ENCODE measurements at places on chromosomes 7 and 10.

DNA sequence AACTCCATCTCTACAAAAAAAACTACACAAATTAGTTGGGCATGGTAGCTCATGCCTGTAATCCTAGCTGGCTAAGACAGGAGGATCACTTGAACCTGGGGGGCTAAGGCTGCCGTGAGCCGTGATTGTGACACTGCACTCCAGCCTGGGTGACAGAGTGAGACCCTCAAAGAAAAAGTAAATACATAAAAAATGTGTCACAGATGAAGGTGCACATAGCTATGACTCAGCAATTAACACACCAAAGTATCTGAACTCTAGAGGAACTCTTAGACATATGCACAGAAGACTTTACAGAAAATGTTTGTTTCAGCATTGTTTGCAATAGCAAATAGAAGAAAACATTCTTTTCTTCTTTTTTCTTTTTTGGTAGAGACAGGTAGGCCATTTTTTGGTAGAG is 8.3 kb downstream of the C10orf62 start:
- no peak for DNase-seq

- DNase-seq: no peak
These were observed 33.0 kb downstream of the PSAP start for GRCh38 chr10:71817831-71818655.

GRCh38 chr7:22452960-22453558 is 46.9 kb downstream of the STEAP1B start:
- peak; percentile 68 for DNase-seq

DNA sequence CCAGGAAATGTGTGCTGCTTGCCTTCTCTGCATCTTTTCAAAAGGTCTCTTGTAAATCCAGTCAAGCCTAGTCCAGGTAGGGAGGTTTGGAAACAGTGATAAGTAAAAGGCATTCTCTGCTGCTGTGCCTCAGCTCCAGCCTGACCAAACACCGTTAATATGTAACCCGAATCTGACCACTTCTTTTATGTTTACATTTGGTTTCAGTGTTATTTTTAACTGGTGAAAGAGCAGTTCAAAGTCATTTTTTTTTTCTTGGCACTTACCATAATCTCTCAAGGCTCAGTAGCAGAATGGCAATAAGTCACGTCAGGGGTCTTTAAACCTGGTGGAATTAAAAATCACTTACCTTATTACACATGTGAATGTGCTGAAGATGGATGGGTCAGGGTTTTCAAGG is 216.8 kb downstream of the PTEN start:
- DNase-seq: peak; percentile 44

DNA sequence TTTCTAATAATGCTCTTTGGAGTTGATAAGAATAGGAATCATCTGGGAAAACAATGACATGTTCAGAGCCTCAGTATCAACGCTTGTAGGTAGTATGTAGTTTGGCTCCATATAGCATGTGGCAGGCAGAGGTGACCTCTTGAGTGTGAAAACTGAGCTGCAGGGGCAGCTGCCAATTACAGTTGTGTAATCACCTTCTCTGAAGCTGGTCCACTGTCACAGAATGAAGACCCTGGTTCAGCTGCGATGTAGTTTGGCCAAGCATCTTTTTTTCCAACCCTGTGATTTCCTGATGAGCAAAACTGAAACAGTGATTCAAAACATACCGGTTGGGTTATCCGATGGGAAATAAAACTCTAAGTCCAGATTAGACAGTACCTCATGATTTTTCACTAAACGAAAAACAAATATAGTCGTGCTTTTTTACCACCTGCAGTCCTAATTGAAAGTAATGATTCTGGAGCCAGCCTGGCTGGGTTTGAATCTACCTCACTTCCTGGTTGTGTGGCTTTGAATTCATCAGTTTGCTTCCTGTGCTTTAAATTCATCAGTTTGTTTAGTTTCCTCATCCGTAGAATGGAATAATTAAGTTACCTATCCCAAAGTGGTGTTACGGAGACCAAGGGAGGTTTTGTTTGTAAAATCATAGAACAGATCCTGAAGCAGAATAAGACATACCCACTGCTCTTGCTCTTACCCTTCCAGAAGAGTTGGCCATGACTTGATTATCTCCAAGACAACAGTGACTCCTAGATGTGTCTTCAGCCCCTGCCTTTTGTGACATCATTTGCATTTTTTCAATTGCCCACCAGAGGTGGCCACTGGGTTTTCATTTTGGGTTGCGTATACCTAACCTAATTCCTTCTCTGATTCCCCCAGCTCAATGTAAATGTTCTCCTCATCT is 87.4 kb downstream of the CELF2 start:
- DNase-seq: no peak

DNA sequence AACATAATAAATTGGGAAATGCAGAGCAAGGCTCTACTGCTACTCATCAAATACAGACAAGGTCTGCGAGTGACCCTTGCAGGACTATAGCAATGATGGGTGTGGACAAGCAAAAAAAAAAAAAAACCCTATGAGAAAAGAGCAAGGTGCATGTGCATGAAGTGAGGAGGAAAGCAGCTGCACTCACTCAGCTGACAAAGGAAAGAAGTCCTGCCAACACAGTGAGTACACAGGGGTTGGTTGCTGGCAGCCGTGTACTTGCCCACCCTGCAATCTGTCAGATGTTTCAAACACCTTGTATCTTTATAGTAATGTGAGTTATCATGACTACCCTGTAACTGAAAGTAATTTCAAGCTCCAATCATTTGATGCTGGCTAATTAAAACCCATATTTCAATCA is 20.5 kb downstream of the CHCHD3 start:
- no peak for DNase-seq

GRCh38 chr7:140031364-140031763 is 31.4 kb downstream of the PARP12 start:
- DNase-seq: no peak

DNA sequence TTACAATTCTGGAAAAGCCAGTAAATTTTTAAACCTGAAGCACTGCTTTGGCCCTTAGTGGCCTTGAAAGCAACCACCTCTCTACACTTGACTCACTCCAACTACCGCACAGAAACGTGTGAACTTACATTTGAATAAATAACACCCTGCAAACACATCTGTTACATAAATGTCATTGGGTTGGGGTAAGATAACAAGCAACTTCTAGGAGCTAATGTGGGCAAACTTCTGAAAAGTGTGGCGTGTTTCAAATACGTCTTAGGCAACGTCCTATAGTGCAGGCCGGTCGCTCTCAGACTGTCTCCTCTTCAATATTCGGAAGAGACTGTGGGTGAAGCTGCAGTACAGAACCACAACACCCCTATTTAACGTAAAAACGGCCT is 474 bp downstream of the ORC5 start:
- peak; percentile 27 for DNase-seq

DNA sequence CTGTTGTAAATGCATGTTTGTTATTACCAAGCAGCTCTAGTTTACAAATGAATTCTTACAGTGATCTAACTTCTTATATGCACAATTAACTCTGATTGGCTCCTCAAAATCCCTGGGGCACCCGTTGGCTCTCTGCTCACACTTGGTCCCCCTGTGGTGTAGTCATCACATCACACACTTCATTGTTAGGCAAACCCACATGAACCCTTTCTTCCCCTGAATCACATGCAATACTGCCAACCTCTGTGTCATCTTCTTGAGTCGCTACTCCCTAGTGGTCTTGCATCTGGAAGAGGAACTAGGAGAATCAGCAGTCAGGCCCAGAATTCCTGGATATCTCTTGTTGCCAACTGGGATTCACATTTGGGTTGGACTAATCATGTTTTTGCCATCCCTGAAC is 73.1 kb downstream of the CD36 start:
- no peak for DNase-seq

DNA sequence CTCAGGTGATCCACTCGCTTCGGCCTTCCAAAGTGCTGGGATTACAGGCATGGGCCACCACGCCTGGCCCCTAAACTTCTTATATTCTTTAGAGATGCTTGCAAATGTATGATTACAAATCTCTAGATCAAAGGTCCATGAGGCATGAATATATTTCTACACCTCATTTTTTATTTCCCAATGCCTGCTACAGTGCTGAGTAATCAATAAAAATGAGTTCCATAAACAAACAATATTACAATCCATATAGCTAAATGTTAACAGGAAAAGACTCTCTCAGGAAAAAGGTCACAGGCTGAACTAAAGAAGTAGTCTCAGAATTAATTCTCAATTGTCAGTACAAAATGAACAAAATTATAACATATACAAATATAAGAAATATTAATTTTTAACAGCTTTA is 90.8 kb downstream of the LMBR1 start:
- no peak for DNase-seq

- DNase-seq: no peak
These were observed 92.9 kb downstream of the PLXDC2 start for GRCh38 chr10:19908991-19909696.

DNA sequence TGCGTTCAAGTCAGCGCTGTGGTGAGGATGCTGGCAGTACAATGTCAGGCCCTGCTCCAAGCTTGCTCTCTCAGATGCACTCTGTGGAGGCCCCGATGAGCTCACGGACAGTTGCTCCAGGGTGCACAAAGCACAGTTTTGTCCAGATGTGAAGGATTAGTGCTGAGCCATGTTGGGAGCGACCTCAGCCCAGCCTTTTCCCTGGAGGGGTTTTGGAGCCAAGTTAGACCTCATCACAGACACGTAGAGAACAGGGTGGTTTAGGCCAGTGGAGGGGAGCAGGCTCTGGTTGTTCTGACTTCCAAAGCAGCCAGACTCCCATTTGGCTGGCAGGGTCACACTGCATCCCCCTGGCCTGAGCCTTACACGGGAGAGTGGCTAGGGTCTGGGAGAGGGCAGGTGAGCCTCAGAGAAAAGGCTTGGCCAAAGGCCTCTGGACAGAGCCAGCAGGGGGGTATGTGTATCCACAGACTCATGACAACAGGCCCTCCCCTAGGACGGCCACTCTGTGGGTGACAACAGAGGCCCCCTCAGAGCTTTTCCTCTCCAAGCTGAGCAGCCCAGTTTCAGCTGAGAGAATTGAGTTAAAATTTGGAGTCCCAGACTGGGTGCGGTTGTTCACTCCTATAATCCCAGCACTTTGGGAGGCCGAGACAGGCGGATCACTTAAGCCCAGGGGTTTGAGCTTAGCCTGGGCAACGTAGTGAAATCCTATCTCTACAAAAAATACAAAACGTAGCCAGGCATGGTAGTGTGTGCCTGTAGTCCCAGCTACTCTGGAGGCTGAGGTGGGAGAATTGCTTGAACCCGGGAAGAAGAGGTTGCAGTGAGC is 4.7 kb downstream of the PLAC9 start:
- DNase-seq: no peak

- no peak for DNase-seq
These were observed 24.7 kb upstream of the HSPA12A start for GRCh38 chr10:116766837-116767634.

- DNase-seq: no peak
These were observed 158.3 kb downstream of the EGFR start for GRCh38 chr7:55177068-55177530.

DNA sequence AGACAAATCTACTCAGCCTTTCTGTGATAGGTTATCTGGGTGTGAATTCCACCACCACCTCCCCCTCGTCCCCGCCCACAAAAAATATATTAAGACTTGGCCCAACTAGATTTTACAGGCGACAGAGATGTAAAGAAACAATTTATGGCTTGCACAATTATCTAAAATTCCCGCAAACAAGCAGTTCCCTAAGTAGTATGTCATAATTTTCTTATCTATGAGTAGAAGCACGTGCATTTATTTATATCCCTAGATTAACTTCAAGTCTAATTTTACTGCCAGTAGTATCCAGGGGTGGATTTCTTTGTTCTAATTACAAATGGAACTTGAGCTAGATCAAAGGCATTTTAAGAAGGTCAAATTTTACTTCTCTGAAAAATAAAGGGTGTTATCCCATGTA is 1.7 kb downstream of the TSPAN12 start:
- DNase-seq: no peak

- DNase-seq: no peak
These were observed 22.6 kb upstream of the KBTBD2 start for GRCh38 chr7:32914184-32914583.

GRCh38 chr10:48552946-48553564 is 51.8 kb downstream of the ARHGAP22 start:
- no peak for DNase-seq

- DNase-seq: no peak
These were observed 1143.7 kb downstream of the DNAJB9 start for GRCh38 chr7:109713366-109713765.

GRCh38 chr10:132107186-132107948 is 41.6 kb downstream of the JAKMIP3 start:
- DNase-seq: no peak

DNA sequence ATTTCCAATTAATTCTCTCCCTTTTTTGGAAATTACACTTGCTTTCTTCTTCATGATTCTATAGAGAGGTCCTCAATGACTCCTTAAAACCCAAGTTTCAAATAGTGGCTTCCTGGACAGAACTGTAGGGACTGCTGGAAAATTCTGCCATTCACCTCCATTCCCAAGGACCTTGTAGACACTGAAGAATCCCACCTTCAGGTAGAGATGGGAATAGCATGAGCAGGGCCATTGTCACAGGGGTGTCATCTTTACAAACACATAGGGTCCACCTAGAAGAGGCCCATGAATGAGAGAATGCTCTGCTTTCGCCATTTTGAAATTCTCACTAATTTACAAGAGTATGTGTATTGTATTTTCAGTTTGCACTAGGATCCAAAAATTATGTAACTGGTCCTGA is 701.7 kb upstream of the CELF2 start:
- no peak for DNase-seq

DNA sequence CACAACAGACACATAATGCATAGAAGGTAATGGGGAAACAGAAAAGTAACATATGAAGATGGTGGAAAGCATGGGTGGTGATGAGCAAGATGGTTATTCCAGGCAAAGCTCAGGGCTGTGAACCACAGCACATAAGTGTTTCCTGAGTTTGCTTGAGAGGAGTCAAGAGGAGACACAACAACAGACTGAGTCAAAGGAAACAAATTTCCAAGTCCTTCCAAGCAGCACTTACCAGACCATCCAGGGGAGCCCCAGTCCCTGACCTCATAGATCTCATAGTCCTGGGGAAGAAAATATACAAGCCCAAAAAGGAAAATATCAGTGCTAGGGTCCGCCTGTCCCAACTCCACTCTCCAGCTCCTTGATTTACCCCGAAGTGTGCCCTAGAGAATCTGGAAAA is 216.6 kb upstream of the FZD1 start:
- no peak for DNase-seq

Measured in OCI-LY7 (cell line).